ENCODE measurements at places on chromosomes 5 and 9.

DNA sequence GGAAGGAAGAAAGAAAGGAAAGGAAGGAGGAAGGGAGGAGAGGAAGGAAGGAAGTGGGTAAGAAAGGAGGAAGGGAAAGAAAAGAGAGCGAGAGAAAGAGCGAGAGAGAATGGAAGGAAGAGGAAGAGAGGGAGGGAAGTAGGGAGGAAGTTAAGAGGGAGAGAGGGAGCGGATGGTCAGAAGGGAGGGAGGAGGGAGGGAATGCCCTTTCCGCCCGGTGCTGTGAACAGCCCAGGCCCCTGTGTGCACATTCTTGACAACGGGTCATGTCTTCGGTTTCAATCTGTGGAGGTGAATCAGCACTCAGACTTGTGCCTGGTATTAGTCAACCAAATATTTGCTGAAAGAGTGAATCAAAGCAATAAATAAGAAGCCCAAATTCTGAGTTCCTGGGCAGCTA lies 39.2 kb downstream of the PRUNE2 start:
- no peak for DNase-seq

GRCh38 chr5:23025629-23026233 lies 172.6 kb upstream of the CDH12 start:
- DNase-seq: no peak

DNA sequence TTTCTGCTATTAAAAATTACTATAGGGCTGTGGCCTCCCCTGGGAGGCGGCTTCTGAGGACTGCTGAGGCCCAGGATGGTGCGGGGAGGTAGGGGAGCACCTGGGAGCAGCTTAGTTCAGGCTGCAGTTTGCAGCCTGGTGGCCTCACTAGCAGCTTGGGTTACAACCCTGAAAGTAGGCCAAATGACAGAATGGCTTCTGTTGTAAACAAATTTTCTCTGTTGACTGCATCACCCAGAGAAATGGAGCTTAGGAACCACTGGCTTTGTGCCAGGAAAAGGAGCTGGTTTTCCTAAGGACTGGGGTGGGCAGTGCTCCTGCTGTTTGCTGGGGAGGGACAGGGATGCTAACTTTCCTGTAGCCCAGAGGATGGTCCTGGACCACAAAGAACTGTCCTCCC lies 130.3 kb downstream of the ENTREP1 start:
- no peak for DNase-seq

GRCh38 chr9:22108581-22109370 lies 99.7 kb upstream of the CDKN2B start:
- DNase-seq: no peak

- DNase-seq: no peak
Observed at GRCh38 chr9:5695860-5696259, 67.0 kb downstream of the RIC1 start.

DNA sequence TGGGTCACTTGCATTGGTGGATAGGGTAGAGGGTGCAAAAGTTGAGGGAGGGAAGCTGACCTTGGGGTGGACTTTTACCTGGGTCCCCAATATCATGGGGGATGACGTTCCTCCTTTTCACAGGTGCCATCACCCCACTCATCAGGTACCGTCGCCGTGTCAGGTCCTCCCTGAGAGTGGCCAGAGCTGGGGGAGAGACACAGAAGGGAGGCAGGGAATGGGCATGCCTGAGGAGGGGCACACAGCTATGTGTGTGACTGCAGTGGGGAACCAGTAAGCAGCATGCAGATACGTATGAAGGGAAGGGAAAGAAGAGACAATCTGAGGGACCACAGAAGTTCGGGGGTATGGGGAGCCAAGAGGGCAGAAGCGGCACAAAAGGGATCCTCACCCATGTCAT lies 6.5 kb downstream of the CREB3 start:
- no peak for DNase-seq

GRCh38 chr5:32311404-32312196 lies 1.1 kb downstream of the MTMR12 start:
- no peak for DNase-seq

- DNase-seq: no peak
Observed at GRCh38 chr5:134289509-134290113, 63.7 kb upstream of the PPP2CA start.

- DNase-seq: no peak
Observed at GRCh38 chr5:76763136-76763535, 47.2 kb downstream of the F2R start.

- DNase-seq: no peak
Observed at GRCh38 chr5:100708645-100709171, 173.5 kb downstream of the FAM174A start.

DNA sequence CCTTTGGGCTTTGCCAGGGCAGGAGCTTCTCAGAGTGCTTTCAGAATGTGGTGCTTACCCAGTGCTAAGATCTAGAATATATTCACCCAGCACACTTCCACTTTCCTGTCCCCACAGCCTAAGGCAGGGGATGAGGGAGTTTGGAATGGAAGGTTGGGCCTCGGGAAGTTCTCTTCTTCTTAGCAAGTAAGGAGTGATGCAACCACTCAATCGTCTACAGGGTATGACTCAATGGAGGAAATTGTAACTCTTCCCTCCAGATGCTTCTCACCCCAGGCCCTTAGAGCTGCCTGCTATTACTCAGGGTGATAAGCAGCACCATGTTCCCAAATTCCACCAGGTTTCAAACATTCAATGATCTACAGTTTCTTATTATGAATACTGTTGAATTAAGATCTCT lies 30.8 kb upstream of the AGGF1 start:
- DNase-seq: no peak

DNA sequence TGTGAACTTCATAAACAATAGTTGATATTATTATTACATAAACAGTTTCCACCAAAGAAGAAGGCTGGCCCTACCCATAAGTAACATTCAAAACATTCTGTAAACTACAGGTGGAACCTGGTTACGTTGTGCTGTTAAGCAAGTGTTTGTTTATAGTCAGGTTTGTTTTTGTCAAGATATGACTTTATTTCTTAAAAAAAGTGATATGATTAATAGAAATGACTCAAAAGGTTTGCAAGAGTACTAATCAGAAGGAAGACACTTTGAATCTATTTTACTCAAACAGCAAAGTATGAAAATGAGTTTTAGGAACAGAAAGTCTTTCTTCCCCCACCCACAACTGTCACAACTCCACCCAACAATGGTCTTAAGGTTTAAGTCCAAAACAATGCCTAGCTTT lies 220.8 kb downstream of the PLK2 start:
- DNase-seq: no peak

DNA sequence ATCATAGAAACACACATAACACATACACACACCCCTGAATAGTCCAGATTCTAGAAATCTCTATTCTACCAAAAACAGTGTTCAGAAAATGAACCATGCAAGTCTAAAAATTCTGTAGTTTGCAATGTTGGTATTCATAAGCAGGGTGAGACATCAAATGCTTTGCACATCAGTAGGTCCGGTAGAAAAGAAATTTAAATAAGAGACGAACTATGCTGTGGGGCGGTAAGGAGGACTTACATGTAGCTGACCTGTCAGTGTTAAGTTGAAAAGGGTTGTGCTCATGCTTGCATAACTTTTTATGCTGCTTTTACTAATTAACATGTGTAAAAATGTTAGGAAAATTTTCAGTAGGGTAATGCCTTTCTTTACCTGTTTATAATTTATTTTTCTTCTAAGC lies 409.1 kb downstream of the KIAA0825 start:
- no peak for DNase-seq

Data from stimulated activated CD4-positive, alpha-beta T cell treated with anti-CD3 and anti-CD28 coated beads, TNF-alpha, amount 100 ng/mL, for 24 hours (primary cell).